ENCODE measurements at places on chromosomes 2 and 18.

GRCh38 chr18:24485681-24486080 is 25.2 kb downstream of the HRH4 start:
- no peak for DNase-seq

GRCh38 chr2:160039166-160039903 is 23.1 kb downstream of the PLA2R1 start:
- no peak for DNase-seq

- no peak for DNase-seq
Measured at GRCh38 chr2:45688479-45689298, 37.2 kb downstream of the PRKCE start.

- peak; percentile 83 for DNase-seq
Measured at GRCh38 chr18:54261894-54262293, 7.4 kb upstream of the POLI start.

DNA sequence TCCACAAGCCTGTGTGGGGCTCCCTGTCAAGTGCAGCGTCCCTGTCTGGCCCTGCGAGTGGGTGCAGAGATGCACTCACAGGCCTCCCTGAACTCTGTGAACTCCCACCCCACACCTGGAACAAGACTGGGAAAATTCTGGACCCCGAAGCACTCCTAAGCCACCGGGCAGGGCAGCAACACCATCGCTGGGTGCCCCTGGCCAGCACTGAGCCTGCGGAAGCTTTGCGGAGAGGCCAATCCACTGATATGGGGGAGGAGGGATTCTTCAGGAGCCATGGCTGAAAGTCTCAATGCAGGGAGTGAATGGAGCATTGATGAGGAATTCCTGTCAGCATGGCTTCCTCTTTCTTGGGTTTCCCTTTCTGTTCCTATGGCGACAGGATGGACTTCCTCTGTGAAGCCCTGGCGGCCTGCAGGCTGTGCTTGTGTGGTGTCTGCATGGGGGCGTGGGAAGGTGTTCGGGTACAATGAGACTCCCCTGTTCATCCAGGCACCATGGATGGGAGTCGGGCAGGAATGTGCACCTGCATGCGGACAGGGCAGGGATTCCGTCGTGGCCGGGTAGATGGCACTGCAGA is 15.1 kb downstream of the TRIB2 start:
- DNase-seq, result no peak

- no peak for DNase-seq
Measured at GRCh38 chr18:43863180-43863579, 585.9 kb upstream of the SYT4 start.

DNA sequence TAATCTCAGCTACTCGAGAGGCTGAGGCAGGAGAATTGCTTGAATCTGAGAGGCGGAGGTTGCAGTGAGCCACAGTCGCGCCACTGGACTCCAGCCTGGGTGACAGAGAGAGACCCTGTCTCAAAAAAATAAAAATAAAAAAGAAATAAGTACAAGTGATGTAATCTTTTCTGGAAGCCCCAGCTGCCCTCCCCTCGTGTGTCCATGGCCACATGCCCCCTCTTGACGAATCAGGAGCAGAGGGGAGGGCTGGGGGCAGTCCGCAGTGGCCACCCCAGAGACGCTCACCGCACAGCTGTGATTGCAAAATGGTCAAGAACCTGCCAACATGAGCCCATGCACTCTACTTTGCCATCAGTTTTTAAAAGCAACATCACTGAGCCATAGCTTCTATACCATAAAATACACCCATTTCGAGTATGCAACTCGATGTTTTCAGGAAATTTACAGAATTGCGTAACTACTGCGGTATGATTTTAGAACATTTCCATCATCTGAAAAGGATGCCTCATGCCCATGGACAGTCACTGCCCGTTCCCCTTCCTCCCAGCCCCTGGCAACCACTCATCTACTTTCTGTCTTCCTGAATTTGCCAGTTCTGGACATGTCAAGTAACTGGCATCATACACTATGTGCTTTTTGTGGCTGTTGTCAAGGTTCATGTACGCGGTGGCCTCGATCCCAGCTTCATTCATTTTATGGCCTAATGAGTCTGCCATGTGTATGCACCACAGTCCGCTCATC is 88.1 kb downstream of the NDUFA10 start:
- DNase-seq, result peak; percentile 31

GRCh38 chr18:37361335-37362157 is 204.1 kb downstream of the CELF4 start:
- no peak for DNase-seq

DNA sequence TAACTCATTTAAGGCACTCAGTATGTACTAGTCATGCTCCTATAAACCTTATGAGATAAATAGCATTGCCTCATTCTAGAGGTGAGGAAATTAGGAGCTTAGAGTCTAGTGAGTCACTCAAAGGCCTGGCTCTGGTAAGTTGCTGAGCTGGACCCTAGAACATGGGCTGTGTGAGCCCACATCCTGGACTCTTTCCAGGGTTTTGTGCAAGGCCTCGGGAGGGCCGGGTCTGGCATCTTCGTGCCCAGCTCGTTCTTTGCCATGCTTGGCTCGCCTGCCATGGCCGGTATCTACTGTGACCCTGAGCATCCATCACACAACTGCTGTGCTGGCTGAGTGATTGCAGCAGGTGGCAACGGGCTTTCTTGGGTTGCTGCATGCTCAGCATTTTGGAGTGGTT is 168.0 kb downstream of the LPIN1 start:
- DNase-seq, result no peak

DNA sequence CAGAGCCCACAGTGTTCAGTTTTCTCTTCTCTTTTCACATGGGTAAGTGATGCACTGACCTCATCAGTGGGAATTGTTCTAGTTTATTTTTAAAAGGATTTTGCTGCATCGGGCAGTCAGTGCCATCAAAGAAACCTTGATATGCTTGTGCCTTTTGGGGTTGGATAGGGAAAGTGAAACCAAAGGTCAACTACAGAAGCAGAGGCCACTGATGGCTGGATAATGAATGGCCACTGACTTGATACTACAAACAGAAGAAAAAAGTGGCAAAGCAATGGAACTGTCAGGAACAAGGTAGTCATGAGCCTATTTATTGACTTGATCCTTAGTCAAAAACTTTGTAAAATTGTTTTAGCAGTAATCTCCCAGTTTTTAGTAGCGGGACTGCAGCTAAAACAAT is 636.3 kb upstream of the ZEB2 start:
- DNase-seq, result no peak

DNA sequence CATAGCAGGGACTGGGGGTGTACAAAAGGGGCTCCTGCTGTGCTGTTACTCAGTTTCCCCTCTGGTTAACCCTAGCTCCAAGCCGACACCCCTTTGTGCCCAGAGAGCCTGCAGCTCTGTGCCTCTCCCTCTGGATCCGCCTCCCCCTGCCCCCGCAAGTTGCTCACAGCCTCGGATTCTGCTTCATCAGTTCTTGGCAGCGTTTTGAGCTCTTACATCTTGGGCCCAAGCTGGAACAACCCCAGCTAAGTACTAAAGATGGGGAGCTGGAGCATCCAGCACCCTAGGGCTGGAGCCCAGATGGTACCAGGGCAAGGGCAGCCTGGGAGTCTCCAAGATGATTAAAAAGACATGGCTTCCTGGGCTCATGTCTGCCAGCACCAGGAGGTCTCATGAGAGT is 40.7 kb downstream of the POMC start:
- no peak for DNase-seq

DNA sequence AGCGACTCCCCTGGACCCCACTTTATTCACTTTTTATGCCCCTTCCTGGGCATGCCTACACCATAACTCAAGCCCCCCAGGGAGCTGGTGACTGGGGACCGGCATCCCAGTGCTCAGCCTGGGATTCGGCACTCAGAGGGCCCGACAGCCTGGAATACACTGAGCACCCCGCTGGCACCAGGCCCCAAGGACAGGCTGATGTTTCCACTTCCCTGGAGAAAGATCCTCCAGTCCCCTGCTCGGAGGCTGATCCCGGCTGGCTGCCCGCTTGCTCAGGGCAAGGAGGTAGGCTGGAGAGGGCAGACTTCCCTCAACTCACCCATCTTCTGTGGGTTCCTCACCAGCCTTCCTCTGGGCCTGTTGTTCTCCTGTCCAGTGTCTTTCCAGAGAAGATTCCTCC is 36.6 kb downstream of the ODC1 start:
- no peak for DNase-seq

GRCh38 chr2:148305476-148305875 is 284.6 kb downstream of the MBD5 start:
- no peak for DNase-seq

DNA sequence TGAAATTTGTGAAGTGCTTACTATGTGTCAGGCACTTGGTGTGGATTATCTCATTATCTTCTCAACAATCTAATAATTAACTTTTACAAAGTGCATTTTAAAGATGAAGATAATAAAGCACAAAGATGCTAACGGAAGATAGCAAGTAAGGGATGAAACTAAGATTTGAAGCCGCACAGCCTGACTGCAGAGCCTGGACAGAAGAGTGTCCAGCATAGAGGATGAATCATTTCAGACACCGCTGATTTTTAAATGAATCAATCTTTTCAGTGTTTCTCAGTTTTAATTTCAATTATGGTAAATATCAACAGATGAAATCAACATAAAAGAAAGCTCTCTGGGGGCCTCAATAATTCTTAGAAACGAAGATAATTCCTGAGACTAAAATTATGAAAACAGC is 24.5 kb upstream of the STAM2 start:
- DNase-seq, result no peak

- no peak for DNase-seq
Measured at GRCh38 chr2:63742580-63742976, 99.1 kb upstream of the UGP2 start.

DNA sequence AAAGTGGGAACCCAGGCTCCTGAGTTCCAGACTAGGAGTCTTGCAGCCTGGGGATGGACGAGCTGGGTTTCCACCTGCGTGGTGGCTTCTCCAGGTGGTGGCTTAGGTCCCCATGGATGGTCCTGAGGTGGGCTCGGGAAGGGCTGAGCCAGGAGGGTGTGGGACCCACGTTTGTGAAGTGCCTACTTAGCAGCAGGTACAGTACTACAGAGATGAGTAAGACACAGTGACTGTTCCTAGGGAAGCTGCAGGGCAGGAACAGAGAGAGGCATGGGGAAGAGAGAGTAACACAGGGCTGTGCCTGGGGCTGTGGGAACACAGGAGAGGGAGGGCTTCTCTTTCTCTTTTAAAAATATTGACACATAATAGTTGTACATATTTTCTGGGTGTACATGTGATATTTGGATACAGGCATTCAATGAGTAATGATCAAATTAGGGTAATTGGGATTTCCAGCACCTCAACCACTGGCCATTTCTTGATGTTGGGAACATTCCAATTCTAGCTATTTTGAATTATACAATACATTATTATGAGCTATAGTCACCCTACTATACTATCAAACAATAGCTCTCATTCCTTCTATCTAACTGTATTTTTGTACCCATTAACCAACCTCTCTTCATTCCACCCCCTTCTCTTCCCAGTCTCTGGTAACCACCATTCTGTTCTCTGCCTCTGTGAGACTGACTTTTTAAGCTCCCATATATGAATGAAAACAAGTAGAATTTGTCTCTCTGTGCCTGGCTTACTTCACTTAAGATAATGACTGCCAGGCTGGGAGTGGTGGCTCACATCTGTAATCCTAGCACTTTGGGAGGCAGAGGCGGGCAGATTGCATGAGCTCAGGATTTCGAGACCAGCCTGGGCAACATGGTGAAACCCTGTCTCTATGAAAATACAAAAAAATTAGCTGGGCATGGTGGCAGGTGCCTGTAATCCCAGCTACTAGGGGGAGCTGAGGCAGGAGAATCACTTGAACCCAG is 15.0 kb downstream of the TOGARAM2 start:
- DNase-seq, result no peak

DNA sequence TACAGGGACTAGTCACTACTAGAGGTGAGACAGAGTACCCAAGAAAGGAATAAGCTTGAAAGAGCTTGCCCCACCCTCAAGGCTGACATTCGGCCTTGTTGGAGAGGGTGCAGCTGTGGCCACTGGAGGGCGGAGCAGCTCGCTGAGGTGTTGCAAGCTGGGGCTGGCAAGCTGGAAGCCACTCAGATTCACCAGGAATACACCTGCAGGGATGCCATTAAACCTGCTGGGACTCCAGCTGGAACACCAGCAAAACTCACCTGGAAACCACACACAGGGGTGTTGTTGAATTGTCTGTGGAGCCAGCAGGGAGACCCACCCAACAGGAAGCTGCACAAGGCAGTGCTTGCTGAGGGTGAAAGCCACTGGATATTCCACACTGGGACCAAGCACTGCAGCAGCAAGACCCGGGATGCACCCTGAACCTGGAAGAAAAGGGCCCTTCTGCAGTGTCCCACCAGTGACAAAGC is 26.1 kb downstream of the KCTD18 start:
- DNase-seq, result no peak

- no peak for DNase-seq
Measured at GRCh38 chr18:10169814-10170213, 256.0 kb downstream of the VAPA start.

DNA sequence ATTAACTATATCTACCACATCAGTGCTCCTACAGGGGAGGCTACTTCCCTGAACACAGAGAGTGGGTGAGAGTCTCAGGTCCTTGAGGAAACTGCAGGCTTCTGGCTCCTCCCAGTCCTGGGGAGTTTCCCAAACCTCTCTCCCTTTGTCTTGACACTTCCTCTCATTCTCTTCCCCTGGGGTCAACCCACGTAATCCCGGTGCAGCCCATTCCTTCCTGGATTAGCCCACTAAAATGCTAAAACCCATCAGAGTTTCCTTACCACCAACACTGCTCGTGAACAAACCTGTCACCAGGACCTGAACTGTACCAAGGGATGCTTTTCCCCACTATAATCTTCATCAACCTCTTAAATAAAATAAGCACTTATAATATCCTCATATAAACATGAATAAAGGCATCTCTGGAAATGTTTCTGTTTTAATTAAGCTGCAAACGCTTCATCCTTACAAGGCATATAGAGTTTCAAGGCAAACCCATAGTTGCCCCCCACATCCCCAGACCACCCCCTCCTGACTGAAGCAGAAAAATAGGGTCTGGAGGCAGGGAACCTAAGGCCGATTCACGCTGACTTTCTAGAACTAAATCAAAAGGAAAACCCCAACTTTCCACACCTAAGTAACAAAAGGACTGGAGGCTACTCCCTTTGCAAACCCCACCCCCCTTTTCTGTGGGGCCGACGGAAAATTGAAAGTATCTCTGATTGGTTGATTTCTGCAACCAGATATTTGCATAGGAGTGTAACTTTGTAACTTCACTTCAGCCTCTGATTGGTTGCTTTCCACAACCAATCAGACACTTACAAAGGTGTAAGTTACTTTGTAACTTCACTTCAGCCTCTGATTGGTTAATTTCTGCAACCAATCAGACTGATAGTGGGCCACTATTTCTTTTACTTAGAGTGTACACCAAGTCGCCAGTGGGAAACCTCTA is 19.0 kb downstream of the TMSB10 start:
- peak; percentile 78 for DNase-seq

GRCh38 chr2:187549951-187550555 is 4.2 kb downstream of the TFPI start:
- DNase-seq, result no peak

- no peak for DNase-seq
Measured at GRCh38 chr2:2633017-2633416, 301.9 kb upstream of the MYT1L start.

- no peak for DNase-seq
Measured at GRCh38 chr2:101520246-101520645, 45.3 kb upstream of the RFX8 start.

All from activated effector memory CD4-positive, alpha-beta T cell treated with anti-CD3 and anti-CD28 coated beads, Interleukin-2, amount 50 U/mL, for 16 hours (primary cell).